Peyer's patch (tissue), 4 donors: ENCODE measurements at places on chromosomes 1 and 21.
A peak's percentile ranks its signal among the peaks of the same experiment; 100 is the strongest.

GRCh38 chr1:80593197-80593596, 1207.5 kb upstream of the ADGRL2 start:
- DNase-seq, result no peak

DNA sequence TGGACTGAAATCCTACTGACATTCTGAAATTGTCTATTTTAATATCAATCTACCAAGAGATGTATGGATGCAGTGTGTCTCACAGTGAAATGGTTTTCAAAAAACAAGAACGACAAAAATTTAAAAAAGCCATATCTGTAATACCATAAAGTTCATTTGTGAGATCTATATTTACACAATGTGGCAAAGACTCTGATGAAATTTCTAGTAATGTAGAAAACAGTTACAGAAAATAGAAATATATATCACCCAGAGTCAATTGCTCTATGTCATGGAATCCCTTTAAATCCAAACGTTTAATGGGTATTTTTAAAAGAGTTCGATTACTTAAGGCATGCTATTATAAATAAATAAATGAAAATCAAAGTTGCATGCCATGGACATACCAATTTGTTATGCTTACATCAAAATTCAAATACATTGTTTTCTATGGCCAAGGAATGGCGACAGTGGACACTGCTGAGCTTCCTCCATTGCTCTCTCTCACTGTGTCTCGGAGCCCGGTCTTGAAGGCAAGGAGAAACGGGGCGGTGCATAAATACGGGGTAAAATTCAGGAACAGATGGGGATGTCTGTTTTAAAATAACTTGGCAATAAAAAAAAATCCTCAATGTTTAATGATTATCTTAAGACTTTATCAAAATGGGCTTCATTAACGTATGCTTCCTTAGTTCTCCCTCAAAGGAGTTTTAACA, 37.0 kb upstream of the SAMSN1 start:
- DNase-seq, result no peak

- DNase-seq, result no peak
Observed at GRCh38 chr1:44318097-44319088, 36.7 kb downstream of the ERI3 start.

- DNase-seq, result peak; percentile 59
Observed at GRCh38 chr1:118185084-118185832, at the start of gene SPAG17. SPAG17 (minus strand) TSS chr1:118185228; CDS start chr1:118185157, 71 bp downstream.

- DNase-seq, result no peak
Observed at GRCh38 chr21:14382486-14382834, 486 bp downstream of the HSPA13 start.

DNA sequence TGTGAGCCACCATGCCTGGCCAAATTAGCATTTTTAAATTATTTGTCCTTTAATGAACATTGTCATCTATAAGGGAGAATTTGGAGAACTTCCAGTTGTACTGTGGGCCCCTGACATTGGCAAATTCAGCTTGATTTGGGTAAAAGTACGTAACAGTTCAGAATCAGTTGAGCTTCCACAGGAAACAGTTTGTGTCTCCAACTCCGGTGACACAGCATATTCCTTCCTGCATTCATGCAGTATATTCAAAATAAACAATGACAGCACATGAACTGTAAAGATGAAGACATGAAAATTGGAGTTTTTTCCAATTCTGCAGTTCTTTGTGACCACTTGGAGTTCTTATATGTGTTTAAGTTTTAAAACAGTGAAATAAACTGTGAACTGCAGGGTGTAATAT, 28.2 kb downstream of the RNF220 start:
- DNase-seq, result no peak

DNA sequence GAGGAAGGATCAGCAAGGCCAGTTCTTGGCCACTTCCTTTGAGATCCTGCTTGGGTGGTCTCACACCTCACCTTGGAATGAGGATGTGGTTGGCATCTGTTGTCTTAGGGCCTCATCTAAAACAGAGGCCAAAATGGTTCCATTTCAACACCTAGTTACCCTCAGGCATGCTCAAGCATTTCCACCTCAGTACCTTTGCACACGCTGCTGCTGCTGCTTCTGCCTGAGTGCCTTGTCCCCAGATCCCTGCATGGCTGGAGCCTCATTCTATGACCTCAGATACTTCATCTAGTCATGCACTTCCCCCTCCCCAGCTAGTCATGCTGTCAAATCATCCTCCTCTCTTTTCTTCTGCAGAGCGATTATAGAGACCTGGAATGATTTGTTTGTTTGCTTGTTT, 86.8 kb downstream of the ACTL8 start:
- no peak for DNase-seq

- DNase-seq, result no peak
Observed at GRCh38 chr1:33824971-33825370, 38.9 kb upstream of the HMGB4 start.

- DNase-seq, result no peak
Observed at GRCh38 chr1:27108588-27108987, 46.3 kb downstream of the SLC9A1 start.

DNA sequence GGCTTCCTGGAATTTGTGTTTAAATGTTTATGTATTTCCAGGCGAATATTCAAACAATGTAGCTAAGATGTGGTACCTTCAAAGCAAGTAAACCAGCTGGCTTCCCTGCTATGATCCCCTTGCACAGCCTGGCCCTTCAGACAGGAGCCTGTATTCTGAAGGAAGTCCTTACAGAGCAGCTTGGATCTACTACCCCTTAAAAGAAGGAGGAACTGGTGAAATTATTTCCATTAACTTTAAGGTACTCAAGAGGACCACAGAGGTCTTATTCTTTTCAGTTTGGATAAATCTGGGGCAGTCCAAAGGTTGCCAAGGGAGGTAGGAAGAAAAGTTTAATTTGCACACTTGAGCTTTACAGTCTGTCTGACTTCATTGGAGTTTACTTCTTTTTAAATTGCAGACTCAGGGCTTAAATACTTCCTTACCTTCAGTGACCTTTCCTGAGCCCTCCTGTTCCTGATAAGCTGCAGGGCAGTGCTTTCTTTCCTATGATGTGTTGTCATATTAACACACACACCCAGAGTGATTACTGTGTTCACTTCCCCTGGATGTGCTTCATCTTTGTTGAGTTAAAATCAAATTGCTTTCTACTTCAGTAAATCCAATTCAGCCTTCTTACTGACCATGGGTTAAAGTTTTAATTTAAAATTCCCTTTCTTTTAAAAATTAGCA, 40.5 kb downstream of the DISC1 start:
- no peak for DNase-seq

DNA sequence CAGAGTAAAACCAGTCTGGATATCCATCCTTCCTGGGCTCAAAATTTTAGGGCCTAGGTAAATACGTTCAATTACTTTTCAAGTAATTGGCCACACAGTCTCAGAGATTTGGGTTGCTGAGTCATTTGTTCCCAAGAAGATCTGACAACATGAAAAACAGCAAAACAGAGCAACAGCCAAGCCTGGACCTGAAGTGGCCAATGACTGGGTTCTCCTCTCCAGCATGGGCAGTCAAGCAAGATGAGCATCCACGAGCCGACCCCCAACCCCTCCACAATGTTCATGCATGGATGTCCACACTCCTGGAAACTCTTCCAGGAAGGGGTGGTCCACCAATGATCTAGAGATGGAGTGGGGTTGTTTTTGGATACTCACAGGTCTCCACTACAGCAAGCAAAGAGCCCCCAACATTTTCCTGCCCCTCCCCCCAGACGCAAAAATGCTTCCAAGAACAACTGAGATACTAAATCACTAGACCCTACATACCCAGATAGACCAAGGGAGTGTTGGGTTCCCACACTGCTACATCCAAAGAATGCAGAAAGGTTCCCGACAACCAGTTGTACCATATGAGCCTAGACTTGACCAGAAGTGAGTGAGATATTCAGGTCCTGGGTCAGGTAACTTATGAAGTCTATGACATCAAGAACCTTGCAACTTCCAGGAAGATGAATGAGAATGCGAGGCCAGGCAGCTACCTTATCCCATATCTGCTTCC, 73.0 kb downstream of the CD46 start:
- DNase-seq, result peak; percentile 55

- no peak for DNase-seq
Observed at GRCh38 chr21:45383111-45383614, 21.8 kb upstream of the COL18A1 start.

DNA sequence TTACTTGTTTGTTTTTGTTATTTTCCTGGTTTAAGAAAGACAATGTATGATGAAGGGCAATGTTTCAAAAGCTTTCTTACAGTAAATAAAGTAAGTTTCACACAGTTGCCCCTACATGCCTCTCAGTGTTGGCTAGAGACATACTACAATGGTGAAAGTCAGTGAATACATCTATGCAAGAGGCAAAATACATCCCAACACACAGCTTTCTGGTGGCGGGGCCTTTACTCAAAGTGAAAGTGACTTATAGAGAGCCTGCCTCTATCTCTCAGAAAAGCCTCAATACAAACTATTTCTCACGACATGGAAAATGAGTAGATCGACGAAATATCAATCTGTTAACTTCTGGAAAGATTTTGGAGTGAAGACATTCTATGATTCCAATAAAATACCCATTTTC, 122.3 kb downstream of the SLC30A10 start:
- no peak for DNase-seq

DNA sequence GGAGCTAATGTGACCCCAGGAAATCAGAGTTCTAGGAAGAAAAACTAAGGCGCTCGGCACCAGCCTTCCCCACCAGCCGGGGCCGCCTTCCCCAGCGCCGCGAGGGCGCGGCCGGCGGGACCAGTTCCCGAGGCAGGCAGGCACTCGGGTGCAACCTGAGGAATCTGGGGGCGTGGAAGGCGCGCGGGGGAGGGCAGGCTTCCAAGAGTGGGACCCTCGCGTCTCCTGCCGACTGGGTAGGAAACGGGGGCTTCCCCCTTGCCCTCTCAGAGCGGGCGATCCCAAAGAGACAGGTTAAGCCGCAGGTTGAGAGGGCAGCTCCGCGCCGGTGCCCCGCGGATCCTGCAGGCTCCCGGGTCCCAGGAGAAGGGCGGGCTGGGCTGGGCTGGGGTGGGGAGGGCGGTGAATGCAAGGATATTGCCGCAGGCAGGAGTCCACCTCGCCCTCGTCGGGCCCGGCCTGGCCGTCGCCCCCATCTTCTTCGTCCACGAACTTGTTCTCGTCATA, 431 bp downstream of the ARPC5 start:
- peak; percentile 28 for DNase-seq

- no peak for DNase-seq
Observed at GRCh38 chr21:41220208-41220733, 52.3 kb downstream of the BACE2 start.

GRCh38 chr1:41997153-41997552, 78.4 kb upstream of the HIVEP3 start:
- DNase-seq, result no peak

DNA sequence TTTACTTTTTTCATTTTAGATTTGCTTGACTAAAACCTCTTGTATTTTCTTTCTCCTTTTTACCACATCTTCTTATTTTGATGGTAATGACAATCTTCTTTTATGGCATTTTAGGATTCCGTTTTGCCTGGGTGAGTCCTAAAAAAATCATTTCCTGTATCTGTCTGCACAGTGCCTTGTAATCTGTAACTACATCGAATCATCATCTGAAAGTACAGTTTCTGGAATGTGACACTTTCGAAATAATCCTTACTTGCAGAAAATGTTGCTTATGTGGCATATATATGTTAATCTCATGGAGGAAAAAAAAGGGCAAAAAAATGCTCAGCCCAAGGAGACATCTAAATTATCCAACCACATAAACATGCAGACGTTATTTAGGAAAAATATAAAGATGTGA, 29.0 kb downstream of the GREM2 start:
- DNase-seq, result no peak

- no peak for DNase-seq
Observed at GRCh38 chr1:88649932-88650331, 34.1 kb upstream of the PKN2 start.
